ENCODE measurements at places on chromosomes 2 and 18.

DNA sequence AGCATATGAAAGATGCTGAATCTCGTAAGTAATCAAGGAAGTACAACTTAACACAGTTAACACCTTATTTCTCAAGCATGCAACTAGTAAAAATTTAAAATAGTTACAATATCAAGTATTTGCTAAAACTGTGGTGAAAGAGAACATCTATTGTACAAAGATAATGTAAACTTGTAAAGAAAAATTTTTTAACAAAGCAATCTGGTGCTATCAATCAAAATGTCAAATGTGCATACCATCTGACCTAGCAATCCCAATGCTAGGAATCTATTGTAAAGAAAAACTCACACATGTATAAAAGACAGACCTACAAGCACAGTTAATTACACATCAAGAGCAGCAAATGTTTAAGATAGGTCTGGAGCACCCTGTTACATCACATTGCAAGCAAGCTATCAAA lies 90.1 kb downstream of the SLC66A3 start:
- no peak for DNase-seq

DNA sequence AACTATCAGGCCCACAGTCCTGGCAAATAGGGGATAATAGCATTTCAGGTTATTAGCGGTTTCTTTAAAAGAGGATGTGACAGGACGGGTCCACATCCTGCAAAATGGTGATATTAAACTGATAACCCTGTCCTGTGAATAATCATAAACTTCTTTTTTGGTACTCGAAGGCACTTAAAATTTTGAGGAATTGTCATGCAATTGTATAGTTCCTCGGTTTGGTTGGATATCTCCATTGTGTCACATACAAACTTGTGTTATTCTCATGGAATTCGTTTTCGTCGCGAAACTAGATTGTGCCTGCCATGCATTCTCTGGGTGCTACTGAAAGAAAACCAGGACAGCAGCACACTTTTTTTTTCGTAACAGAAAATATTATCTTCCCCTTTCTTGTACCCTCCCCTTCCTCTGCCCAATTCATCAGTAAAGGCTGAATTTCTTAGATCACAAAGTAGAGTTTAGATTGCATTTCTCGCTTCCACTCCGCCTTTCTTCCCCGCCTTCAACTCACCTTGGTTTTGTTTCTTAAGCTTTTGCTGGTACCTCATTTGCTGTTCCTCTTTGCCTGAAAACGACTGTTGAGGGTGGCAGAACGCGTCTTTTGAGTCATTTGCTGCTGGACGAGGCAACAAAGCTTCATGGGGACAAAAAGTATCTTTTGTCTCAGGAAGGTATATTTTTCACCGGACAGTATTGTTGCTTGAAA lies 1.3 kb downstream of the CERS6 start:
- DNase-seq = no peak

GRCh38 chr2:239202836-239203235 lies 198.0 kb downstream of the HDAC4 start:
- DNase-seq = no peak

DNA sequence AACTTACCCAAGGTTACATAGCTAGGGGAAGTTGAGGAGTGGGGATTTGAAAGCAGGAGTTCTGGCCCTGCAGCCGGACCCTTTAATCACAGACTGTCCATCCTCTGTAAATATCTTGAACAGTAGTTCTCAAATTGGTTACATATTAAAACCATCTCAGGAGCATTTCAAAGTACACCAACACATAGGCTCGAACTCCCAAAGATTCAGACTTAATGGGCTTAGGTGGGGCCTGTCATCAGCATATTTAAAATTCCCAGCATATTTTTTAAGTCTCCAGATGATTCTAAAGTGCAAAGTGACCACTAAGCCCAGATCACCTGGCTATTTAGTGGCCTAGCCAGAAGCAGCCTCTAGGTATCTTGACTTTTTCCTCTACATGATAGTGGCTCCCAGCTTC lies 192.2 kb downstream of the ZNF385B start:
- DNase-seq = no peak

DNA sequence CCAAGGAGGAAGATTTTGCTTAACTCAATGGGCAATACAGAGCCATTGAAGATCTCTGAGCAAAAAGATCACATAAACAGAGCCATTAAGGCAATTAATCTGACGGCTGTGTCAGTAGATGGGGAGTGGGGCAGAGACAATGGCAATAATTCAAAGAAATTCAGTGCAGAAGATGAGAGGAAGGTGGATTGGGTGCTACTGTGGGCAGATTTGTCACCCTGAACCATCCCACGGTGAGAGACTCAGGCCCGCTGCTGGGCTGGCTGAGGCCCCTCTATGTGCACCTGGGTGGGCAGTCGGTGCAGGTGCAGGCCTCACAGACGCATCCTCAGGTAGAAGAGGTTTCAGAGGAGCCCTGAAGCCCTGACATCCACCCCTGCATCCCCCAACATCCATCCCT lies 458.6 kb downstream of the EIPR1 start:
- no peak for DNase-seq

DNA sequence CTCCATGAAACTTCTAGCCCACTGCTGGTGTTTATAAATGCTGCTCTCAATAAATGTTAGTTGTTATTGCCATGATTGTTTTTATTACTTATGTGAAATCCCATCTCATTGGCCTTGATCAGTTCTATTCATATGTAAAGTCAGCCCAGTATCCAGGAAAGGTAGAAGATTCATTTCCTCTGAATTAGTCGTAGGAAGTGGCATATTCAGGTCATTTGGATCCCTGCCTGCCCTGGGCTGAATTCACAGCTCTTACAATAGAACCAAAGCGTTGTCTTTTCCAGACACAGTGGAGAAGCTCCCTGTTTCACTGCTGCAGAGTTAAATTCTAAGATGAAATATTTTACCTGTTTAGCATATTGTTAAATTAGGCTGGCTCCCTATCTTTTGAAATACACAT lies 70.3 kb downstream of the MAIP1 start:
- DNase-seq = no peak

- DNase-seq = no peak
These were observed 137.1 kb upstream of the TWIST2 start for GRCh38 chr2:238710787-238711186.

GRCh38 chr2:201972621-201973255 lies 60.9 kb upstream of the FZD7 start:
- no peak for DNase-seq

DNA sequence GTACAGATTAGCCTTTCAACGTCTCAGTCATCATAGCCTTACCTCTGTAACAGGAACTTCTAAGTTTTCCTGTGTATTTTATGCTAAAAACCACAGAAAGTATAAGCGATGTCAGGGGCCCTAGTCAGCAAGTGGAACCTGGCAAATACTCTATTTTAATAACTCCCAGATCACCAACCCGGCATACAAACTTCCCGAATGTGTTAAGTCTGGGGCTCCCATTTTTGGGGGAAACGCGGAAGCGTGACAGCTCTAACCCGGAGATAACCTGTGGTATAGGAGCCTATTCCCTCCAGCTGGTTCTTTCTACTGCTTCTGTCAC lies 574 bp downstream of the NIFK start:
- DNase-seq = no peak

All from NCI-H1092 (cell line).